ENCODE measurements at places on chromosomes 5 and 9.
A peak's percentile ranks its signal among the peaks of the same experiment; 100 is the strongest.

DNA sequence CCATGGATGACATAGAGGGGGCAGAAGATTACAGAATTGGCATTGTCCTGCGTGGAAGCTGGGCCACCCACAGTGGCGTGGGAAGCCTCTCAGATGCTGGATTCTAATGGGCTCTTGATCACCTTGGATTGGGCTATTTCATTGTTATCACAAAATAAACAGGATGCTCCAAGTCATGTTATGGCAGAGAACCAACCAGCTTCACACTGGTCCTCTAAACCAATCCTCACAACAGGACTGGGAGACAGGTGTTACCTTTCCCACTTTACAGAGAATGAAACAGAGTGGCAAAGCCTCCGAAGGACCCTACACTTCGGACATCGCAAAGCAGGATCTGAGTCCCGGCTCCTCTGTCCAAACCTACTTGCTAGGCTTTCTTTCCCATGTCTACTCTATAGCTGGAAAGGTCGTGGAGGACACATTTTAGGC lies 455 bp upstream of the SMIM3 start:
- DNase-seq: no peak

DNA sequence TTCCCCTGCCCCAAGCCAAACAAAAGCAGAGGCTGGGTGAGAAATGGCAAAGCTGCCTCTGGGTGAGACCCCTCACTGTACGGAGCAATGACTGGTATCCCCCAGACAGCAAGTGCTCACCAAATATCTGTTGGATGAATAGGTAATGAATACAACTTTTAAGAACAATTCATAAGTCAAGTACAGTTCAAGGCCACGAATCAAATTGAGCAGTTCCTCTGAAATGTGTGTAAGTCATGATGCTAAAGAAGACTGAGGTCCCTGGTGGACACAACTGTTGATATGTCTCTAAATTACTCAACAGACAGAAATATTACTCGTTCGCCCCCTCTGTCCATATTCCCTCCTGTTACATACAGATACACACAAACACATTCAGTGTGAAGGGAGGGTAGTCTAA lies 160.7 kb downstream of the GLIS3 start:
- no peak for DNase-seq

DNA sequence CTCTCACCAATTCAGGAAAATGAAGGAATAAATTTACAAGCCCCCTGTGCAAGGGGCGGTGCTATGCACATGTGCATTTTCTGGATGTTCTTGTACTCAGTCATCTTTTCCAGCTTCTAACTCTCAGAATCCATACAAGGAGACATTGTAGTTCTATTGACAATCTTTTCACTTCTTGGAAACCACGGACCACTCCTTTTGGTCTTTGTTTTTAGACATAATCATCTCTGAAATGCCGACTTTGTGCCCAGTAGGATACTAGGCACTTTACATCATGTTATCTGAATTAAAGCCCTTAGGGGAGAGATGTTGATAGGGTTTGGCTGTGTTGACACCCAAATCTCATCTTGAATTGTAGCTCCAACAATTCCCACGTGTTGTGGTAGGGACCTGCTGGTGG lies 322.6 kb upstream of the WWC1 start:
- DNase-seq: no peak

GRCh38 chr5:87887247-87887646 lies 381.4 kb downstream of the TMEM161B start:
- DNase-seq: no peak

DNA sequence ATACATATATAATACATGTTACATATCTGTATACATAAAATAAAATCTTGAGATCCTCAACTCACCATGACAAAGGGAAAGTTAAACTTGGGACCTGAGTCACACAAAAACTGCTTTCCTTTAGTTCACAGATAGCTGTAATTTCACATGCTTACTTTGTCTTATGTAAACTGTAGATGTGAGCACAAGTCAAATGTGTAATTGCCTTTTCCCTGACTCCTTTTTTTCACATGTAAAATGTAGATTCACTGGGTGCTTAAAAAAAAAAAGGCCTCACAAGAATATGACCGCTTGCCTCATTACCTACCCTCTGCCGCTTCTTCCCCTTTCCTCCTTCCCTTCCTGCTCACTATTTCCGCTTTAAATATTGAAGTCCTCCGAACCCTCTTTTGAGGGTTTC lies 21.9 kb upstream of the FAM169A start:
- no peak for DNase-seq

- DNase-seq: no peak
Observed at GRCh38 chr9:129640871-129641749, 841 bp downstream of the ASB6 start.

GRCh38 chr5:41346609-41347008 lies 133.3 kb upstream of the C6 start:
- no peak for DNase-seq

DNA sequence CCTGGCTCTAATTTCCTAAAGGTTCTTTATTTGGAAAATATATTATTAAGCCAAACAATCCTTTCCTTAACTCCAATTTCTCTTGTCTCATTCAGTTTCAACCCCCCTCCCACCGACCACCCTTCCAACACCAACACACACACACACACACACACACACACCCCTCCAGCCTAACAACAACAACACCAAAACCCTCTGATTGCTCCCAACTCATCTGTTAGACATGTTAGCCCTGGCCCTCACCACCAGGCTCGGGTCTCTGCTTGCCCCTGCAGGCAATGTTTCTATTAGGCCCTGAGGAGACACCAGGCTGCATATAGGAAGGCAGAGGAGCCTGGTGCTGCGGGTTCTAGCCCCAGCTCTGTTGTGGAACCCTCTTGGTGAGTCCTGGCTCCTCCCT lies 18.4 kb upstream of the TRAF1 start:
- DNase-seq: no peak

DNA sequence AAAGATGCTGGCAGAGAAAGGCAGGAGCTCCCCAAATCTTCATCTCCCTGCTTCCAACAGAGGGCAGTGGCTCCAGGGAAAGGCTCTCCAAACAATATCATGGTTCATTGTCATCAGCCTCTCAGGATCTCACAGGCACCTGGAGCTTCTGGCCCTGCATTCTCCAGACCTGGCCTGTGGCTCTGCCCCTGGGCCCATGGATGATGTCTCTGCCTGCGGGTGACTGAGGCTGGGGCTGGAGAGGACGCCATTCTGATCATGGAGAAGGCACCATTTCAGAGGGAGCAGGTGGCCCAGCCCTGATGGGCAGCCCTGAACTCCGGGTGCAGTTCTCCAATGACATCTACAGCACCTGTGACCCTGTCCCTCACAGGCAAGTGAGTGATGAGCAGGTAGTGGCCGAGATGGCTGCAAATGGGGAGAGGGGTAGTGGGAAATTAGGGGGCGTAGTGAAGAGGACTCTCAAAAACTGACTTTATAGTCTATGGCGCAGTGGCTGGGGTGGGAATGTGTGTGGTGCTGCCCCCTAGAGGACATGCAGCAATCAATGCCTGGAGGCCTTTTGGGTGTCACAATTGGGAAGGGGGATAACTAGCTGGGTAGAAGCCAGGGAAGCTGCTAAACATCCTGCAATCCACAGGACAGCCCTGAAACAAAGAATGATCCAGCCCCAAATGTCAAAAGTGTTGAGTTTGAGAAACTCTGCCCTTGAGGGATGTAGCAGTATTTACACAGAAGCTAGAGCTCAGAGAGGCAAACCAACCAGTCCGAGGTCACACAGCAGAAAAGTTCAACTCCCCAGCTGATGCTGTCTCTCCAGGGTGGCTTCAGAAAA lies 3.2 kb downstream of the SH3PXD2B start:
- DNase-seq: peak; percentile 41

- DNase-seq: no peak
Observed at GRCh38 chr9:137804908-137805630, 72.5 kb upstream of the CACNA1B start.

DNA sequence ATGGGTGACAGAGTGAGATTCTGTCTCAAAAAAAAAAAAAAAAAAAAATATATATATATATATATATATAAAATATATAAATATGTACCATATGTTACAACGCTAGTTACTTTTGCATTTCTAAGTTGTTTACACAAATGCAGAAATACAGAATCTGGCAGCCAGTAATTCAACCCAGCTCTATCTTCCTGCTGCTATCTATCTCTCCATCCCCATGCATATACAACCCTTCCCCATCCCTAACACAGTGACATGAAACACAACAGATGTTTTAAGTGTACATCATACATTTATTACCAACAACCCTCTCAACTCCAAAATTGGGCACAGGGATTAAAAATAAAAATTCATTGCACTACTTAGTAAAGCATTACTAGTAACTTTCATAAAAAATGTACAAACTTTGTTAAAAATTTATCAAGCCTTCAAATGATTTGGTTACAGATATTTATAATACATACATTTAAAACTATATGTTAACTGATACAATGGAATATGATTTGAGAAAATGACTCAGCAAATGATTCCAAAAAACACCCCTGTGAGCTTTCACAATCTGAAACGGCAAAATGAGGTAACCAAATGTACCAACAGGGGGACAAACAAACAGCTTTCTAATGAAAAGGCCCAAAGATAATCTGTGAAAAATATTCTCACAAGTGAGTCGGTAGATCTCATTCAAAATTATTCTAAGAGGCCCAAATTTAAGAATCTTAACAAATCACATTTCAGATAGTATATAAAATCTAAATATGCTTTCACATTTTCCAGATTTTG lies 63.8 kb downstream of the RNF38 start:
- no peak for DNase-seq

All from CD4-positive, alpha-beta T cell treated with Interleukin-10 for 1 hour (primary cell).